ENCODE measurements at places on chromosomes 2 and 18. TPM values are rescaled to one million over a fixed set of nuclear protein-coding genes. Genes with fewer than 3 reads are reported as not detected.
A peak's percentile ranks its signal among the peaks of the same experiment; 100 is the strongest.

The ARHGEF4 gene
- 1.2 TPM for total RNA-seq

DNA sequence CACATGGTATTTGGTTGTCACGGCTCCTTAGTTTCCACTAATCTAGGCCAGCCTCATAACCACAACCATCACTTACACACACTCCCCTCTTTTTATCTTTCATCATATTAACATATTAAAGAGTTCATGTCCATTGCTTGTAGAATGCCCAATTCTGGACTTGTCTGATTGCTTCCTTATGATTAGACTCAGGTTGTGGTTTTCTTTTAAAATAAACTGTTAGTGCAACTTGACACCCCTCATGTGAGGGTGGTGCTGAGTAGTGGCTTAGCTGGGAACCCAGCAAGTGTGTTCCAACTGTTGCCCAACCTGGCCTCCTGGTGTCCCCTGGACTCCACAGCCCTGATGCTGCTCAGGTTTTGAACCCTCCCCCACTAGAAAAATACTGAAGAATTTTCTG is 20.1 kb upstream of the CD207 start:
- DNase-seq: no peak

- DNase-seq: no peak
These were observed 43.0 kb upstream of the FAHD2A start for GRCh38 chr2:95359501-95359930.

The PARD6G gene
- 0.48 TPM for total RNA-seq

- no peak for DNase-seq
These were observed 295.4 kb upstream of the SPRED2 start for GRCh38 chr2:65727816-65728215.

- no peak for DNase-seq
These were observed 148.2 kb downstream of the NDUFA10 start for GRCh38 chr2:239876948-239877289.

- no peak for DNase-seq
These were observed 75.4 kb downstream of the STK25 start for GRCh38 chr2:241432824-241433448.

- no peak for DNase-seq
These were observed 27.9 kb upstream of the GLI2 start for GRCh38 chr2:120707816-120708215.

DNA sequence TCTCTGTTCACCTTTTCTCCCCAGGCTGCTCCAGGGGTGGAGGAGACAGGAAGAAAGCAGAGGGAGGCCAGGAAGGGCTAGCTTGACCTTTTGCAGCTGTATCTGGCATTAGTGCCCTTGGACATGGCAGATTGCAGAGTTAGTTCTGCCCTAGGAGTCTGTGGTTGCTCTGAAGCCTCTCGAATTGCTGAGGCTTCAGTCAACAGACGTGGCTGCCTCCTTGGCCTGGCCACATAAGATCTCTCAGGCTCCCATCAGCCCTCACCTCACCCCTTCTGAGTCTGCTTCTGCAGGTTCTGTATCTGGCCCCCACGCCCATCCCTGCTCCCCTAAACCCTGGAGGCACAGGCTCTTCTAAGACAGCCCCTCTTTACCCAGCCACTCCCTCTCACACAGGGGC is 18.2 kb upstream of the PLB1 start:
- DNase-seq: no peak

DNA sequence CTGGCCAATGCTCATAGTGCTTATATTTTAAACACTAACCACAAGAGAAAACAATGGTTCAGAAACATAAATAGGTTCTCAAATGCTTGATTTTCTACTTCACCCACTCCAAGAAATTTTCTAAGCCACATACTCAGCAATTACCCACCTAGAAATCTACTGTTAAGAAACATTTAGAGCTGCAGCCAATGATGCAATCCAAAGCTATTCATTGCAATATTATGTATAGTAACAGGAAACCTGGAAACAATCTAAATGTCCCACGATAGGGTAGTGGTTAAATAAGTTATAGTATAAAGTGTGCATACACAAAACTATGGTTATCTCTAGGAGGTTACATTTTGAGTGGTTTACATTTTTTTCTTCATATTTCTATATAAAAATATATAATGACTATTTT is 5.7 kb downstream of the FAM237A start:
- no peak for DNase-seq

DNA sequence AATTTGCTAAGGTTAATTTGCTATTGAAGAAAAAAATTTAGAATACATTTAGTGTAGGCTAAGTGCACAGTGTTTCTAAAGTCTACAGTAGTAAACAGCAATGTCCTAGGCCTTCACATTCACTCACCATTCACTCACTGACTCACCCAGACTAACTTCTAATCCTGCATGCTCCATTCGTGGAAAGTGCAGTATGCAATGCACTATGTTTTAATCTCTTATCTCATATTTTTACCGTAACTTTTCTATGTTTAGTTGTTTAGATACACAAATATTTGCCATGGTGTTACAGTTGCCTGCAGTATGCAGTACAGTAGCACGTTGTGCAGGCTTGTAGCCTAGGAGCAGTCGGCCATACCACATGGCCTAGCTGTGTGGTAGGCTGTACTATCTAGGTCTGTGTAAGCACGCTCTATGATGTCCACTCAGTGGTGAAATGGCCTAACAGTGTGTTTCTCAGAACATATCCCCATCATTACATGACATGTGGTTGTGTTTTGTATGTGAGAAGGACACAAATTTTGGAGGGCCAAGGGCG is 18.1 kb upstream of the RFX8 start:
- no peak for DNase-seq

GRCh38 chr18:42632801-42633200 is 482.7 kb downstream of the RIT2 start:
- no peak for DNase-seq

GRCh38 chr18:22282311-22283115 is 113.1 kb downstream of the GATA6 start:
- peak; percentile 40 for DNase-seq

GRCh38 chr2:160892204-160892603 is 268.0 kb upstream of the TANK start:
- no peak for DNase-seq

The ACVR1 gene
- total RNA-seq: 14.8 TPM

The CPS1 gene
- 2.0 TPM for total RNA-seq

- DNase-seq: no peak
These were observed 316.2 kb downstream of the PDE11A start for GRCh38 chr2:177756336-177756735.

- DNase-seq: no peak
These were observed 419.7 kb upstream of the TNP1 start for GRCh38 chr2:217279556-217279955.

The RUFY4 gene
- not detected for total RNA-seq

DNA sequence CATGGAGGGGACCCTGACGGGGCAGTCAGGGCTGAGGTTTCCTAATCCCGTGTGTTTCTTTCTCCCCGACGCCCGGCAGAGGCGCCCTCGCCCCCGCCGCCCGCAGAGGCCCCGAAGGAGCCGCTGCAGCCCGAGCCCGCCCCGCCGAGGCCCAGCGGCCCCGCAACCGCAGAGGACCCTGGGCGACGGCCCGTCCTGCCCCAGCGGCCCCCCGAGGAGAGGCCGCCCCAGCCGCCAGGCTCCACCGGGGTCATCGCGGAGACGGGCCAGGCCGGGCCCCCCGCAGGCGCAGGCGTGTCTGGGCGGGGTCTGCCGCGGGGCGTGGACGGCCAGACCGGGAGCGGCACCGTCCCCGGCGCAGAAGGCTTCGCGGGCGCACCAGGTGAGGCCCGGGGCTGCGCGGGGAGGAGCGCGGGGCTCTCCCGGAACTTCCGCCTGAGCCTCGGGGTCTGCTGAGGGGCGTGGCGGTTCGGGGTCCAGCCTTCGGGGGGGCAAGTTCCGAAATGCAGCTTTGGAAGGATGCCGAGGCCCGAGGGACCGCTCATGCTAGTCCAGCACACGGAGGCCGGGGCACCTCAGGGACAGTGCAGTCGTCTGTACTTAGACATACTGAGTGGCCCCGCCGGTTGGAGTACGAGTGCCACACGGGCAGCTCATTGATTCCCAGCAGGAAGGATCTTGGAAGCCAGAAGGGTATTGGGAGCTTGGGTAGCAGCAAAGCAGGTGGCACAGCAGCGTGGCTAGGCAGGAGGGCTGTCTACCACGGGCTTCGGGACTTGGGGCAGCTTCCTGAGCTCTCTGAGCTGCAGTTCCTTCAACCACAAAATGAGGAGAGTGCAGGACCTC is 60.1 kb downstream of the EMILIN2 start:
- DNase-seq: peak; percentile 51

GRCh38 chr18:250685-251084 is 17.2 kb downstream of the THOC1 start:
- no peak for DNase-seq

The SNORC gene
- 2.5 TPM for total RNA-seq

The POMC gene
- total RNA-seq: 6.2 TPM

DNA sequence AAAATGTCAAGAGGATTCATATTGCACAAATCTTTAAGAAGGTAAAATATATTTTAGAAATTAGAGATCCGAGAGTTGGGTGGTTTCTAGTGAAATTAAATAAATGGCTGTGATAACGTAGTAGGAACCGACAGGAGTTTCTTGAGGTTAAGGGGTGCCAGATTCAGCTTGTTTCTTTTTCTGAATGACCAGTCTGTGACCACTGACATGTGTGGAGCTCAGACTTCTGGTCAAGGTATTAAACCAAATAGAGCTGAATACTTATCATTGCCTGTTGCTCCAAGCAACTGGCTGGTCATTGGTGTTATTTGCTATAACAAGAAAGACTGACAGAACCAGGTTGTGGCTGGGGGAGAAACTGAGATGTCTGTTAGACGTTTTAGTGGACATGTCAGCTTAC is 408.2 kb upstream of the HS6ST1 start:
- DNase-seq: no peak

DNA sequence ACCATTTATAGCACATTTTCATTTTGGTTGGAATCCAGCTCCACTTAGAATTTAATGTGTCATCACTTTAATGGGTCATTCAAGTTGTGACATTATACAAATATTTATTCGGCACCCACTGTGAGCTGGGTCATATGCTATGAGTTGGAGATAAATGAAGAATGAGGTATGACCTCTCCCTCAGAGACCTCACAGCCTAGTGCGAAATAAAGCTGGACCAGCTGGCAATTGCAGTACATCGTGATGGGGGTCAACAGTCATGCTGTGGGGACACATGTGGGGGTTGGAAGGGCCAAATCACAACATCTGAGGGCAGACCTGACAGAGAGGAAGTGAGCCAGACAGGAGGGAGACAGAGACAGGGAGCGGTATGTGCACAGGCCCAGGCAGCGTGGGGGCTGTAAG is 175.4 kb downstream of the MAIP1 start:
- DNase-seq: no peak

GRCh38 chr2:126645211-126645618 is 10.7 kb upstream of the GYPC start:
- DNase-seq: no peak

- DNase-seq: no peak
These were observed 51.7 kb downstream of the PROC start for GRCh38 chr2:127469974-127470373.

DNA sequence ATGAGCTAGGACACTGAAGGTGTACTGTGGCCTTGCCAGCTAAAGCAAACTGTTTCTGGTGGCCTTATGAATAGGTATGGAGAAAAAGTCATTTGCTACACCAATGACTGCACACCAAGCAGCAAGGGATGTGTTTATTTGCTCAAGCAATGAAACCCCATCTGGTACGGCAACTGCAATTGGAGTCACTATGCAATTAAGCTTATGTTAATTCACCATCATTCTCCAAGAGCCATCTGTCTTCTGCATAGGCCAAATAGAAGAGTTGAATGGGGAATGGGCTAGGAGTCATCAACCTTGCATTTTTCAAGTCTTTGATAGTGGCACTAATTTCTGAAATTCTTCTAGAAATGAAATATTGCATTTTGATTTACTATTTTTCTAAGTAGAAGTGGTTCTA is 372.0 kb downstream of the KCNJ3 start:
- DNase-seq: no peak

The KIAA2012 gene
- total RNA-seq: not detected

The HOXD8 gene
- not detected for total RNA-seq

DNA sequence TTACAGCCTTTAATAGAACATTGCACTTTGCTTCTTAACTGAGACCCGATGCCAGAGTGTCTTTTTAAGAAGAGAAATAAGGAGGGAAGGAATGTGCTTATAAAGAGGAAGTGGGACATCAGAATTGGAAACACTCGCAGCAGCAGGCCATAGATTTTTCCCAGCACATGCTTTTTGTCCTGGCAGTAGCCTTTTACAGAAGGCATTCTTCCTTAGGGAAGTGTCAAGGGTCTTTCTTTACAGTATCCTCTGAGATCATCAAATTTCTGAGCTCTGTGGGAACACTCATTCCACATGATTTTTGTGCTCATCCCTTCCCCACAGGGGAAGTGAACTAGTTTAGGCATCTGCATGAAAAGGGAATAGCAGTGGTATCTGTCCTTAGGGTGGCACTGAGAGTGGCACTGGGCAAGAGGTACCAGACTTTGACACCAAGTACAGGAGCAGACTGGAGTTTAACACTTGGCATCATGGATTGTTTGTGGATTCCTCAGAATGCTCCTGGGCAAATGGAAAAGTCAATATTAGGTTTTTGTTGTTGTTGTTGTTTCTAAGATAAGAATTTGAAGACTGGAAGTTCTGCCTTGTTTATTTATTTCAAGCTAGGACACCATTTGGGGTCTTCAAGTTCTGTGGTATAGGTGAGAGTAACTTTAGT is 4.1 kb downstream of the MYO1B start:
- DNase-seq: no peak

- no peak for DNase-seq
These were observed 762.4 kb downstream of the LRRTM4 start for GRCh38 chr2:76759634-76760366.

GRCh38 chr2:95314964-95315611 is 17.9 kb downstream of the KCNIP3 start:
- no peak for DNase-seq

The IRS1 gene
- 3.9 TPM for total RNA-seq

GRCh38 chr2:212005085-212005671 is 533.4 kb downstream of the ERBB4 start:
- no peak for DNase-seq

- no peak for DNase-seq
These were observed 34.8 kb downstream of the COL5A2 start for GRCh38 chr2:189144700-189145211.

DNA sequence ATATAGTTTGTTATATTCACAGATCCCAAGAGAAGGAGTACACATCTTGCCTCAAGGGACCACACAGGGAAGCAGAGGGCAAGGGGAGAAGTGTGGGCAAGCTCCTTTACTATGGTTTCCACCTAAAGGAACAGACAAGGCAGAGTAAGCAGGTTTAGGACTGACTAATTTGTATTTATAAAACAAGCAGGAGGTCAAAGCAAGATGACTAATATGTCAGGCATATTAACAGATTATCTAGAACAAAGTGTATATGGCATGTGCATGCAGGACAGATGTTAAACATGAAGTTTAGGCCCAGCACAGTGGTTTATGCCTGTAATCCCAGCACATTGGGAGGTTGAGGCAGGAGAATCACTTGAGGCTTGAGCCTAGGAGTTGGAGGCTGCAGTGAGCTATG is 3.7 kb upstream of the LRP2 start:
- DNase-seq: no peak

The DPP4 gene
- total RNA-seq: 15.4 TPM
